ENCODE measurements at places on chromosomes 3 and 15.

DNA sequence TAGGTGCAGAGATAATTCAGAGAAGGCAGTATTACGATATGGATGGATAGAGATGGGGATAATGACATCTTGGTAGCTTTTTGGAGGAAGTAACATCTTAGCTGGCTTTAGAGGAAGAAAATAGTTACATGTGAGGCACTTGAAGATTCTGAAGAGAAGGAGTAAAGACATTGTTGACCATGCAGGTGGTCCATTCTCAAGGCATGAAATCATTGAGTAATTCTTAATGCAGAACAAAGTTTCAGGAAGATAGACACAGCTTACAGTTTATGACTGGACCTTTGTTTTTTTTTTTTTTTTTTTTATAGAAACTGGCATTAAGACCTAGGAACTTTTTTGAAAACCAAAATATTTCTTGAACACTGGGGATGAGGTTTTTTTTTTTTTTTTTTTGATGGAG lies 28.2 kb downstream of the MBNL1 start:
- no peak for DNase-seq

DNA sequence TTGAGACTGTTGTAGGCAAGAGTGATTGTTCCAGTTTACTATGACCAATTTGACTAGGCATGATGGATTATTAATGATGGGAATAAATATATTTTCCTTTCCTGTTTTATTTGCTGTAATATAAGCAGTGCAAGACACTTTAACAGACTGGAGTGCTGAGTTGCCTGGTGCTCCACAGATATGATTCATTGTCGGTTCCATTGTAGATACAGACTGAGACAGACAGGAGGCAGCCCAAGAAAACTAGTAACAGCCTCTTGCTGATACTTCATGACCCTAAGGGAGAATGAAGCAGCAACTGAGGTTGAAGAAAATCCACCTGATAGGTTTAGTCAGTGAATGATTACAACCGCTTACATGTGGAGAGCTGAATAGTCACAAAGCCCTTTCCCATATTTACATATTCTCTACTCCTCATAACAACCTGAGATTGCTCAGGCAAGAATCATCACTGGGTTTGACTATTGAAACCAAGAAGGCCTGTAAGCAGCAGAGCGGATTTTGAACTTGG lies 235.1 kb upstream of the TPRG1 start:
- no peak for DNase-seq

DNA sequence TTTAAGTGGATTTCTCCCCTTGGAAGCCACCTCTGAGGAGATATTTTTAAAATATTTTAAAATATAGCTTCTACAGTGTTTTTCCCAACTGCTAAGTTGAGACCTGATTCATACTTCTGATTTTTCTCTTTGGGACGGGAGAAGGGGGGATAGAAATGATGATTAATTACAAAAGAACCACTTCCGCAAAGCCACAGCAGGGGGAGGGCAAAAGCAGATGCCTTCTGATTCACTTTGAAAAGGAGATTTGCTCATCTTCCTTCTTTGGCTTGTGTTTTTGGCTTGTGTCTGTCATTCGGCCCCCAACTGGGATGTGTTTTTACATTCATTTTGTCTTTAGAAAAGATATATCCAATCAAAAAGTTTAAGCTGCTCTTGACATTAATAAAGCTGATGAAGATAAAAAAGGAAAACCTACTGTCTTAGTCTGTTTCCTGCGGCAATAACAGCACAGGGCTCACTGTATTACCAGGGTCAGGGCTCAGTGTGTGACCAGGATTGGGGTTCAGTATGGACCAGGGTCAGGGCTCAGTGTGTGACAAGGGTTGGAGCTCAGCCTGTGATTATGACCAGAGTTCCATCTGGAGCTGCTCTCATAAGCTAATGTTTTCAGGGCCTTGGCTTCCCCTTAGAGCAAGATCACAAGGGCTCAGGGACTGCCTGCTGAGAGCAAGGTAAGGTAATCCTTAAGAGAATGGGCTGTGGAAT lies 223.2 kb downstream of the MTHFS start:
- no peak for DNase-seq

DNA sequence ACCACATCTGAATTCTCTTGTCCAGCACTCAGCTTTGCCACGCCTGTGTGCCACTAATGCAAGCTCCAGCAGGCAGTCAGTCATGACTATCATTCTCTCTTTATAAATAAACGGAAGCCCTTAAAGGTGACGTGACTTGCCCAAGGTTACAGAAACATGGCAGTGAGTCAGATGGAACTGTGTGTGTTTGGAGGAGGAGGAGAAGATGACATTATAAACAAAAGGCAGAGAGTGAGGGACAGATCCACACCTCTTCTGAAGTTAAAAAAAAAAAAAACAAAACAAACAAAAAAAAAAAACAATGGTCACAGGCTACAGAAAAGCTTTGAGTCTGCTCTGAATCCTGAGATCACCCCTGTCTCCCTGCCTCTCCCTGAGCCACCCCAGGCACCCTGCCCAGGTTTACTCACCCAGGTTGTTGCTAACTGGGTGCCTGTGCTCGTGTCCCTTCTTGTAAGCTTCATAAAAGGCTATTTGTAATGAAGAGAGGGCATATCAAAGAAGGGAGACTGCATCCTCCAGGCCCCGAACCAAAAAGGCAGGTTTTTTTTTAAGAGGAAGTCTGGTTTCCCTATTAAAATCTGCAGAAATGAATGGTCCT lies 119.7 kb upstream of the PHLDB2 start:
- peak; percentile 72 for DNase-seq

GRCh38 chr3:6657591-6657990 lies 203.3 kb upstream of the GRM7 start:
- no peak for DNase-seq

DNA sequence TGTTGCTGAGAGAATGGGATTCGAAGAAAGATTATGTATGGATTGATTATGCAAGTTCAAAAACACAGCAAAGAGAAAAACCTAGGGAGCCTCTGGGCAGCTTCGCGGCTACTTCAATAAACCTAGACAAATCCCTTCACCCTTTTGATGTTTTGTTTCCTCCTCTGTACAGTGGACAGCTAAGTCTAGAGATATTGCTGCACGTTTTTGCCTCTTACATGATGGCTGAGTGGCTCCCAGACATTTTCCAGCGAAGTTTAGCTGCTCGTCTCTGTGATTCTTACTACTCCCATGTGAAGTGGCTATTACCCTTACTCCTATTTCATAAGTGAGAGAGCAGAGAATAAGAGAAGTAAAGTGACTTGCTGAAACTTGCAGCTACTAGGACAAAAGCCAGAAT lies 695.0 kb upstream of the GRM7 start:
- DNase-seq, result no peak

DNA sequence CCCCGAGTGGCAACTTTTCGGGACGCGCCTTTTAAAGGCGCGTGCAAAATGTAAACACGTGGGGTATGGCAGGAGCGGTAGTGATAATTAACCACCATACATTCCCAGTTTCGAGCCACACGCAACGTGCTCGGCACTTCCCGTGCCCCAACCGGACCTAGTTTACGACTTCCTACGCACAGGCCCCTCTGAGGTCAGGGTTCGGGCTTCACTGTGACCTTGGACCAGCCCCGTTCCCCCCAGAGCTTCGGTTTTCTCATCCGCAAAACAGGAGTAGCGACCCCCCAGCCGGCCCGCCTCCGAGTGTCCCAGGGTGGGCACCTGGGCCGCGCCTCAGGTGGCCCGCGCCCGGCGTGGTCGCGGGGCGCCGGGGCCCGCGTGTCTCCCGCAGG lies 451 bp downstream of the CHCHD4 start:
- peak; percentile 75 for DNase-seq

- DNase-seq, result no peak
Observed at GRCh38 chr3:141346418-141346817, 21.9 kb upstream of the ZBTB38 start.

- no peak for DNase-seq
Observed at GRCh38 chr3:114794894-114795630, 352.0 kb downstream of the ZBTB20 start.

DNA sequence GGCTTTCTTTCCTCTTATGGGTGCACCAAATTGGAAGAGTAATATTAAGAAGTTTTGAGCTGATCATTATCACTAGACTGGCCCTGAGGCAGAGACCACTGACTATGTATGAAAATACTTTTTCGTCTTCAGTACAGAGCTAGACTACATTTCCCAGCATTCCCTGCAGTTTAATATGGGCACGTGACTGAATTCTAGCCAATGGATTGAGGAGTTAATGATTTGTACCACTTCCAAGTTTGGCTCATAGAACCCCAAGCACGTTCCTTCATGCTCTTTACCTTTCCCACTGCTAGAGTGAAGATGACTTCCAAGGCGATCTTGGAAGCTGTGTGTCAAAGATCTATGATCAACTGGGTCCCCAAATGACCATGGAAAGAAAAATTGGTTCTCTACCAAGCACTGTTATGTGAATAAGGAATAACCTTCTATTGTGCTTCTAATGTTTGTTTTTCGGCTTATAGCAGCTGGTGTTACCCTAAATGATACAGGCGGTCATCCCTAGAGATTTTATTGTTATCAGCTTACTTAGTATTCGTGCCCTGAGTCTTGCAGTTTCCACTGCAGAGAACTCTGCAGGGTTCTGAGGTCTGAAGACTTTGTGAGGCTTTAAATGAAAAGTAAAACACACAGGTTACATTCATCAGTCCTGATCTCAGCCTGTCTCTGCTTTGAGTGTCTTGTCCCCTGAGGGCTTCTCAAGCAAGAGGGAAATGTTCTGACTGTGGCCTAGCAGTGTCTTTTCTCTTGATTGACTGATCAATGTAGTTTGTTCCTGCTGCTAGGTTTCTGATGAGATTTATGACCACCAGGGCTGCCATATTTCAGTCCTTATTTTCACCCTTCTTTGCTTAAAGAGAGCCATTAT lies 486.8 kb downstream of the PDCD6IP start:
- no peak for DNase-seq

- no peak for DNase-seq
Observed at GRCh38 chr3:132406587-132406986, 10.7 kb upstream of the DNAJC13 start.

GRCh38 chr3:184808021-184808420 lies 3.9 kb upstream of the VPS8 start:
- DNase-seq, result no peak

Data from tibial artery (tissue), 4 donors.